ENCODE measurements at places on chromosomes 4 and X.

GRCh38 chr4:25580633-25581467, 74.8 kb upstream of the SLC34A2 start:
- no peak for DNase-seq

DNA sequence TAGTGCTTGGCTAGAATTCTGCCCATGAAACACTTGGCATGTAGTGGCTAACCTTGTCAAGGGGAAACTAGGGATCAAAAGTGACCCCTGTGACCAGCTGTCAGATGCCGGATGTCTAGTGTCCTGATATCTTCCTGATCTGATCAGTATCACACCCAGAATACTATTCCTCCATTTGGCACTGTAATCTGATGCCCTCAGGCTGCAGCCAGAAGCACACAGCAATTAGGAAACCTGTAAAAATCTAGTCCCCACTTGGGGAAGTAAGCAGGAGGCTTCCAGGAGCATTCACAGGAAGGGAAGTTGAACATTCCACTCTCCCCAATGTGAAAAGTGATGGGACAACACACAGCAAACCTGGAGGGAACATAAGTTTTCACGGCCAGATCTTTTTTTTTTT, 125.1 kb downstream of the HS6ST2 start:
- no peak for DNase-seq

DNA sequence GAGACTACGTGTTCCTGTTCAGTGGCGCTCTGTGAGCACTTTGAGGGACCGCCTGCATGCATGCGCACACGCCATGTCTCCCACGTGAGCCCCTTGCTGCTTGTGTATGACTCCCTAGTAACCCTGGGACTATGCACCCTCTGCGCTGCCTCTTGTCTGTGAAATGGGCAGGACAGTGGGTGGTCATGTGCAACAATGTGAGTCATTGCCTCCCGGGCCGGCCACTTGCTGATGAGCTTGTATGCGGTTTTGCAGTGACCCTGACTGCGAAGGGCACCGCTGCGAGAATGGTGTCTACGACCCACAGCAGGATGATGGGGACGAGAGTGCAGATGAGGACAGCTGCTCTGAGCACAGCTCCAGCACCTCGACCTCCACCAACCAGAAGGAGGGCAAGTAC, 61.4 kb downstream of the TNIP2 start:
- no peak for DNase-seq

- DNase-seq: no peak
These were observed 67.2 kb upstream of the RASGEF1B start for GRCh38 chr4:81538716-81539427.

- DNase-seq: no peak
These were observed 58.1 kb downstream of the SLC10A6 start for GRCh38 chr4:86791126-86791525.

GRCh38 chr4:96003951-96004740, 164.3 kb downstream of the PDHA2 start:
- no peak for DNase-seq

DNA sequence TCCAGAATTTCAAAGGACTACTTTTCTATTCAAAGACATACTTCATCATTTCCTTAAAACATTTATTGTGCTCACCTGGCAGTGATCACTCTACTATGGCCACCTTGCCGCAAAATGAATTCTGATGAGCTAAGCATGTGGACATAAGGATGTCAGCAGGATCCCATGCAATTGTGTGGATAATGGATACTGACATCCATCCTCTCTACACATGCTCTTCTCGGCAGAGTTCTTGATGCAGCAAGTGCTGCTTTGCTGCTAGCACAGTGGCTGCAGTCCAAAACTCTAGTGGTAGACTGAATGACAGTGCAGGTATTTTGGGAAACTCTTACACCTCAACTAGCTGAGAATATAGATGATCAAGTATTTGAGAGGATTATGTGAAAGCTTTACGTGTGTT, 168.0 kb downstream of the BANK1 start:
- DNase-seq: no peak

- DNase-seq: no peak
These were observed 235.1 kb downstream of the PPARGC1A start for GRCh38 chr4:23654791-23655190.

- DNase-seq: no peak
These were observed 5.9 kb upstream of the XPNPEP2 start for GRCh38 chrX:129732857-129733256.

- no peak for DNase-seq
These were observed 634 bp downstream of the APOO start for GRCh38 chrX:23907111-23907497.

DNA sequence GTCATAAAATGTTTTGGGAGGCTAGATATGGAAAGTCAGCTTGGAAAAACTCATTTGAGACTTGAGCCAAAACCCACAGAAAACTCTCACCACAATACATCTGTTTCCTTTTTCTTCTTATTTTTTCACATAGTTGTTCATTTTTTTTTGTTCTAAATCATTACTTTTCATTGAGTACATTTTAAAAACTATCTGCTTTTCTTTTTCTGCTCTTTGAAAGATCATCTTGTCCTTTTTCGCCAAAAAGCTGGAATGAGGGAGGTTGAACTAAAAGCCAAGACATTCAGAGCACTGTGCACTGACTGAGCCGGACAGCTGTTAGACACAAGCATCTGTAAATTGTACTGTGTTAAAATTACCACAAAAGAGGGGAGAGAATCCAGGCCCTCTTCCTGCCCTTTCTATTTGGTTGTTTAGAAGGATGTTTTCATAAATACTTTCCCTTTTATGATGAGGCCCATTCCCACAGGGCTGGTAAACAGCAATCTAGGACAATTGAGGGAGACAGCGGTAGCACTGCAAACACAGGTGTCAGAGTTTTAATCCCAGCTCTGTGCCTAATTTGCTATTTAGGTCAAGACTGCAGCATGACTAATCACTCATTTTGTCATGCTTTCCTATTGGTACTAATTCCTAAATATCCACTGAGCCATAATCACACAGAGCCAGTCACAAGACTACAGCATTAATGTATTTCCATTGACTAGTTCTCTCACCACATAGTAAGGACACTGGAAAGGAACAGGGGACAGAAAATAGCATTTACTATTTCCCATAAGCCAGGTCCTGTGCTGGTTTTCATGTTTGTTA, 7.3 kb upstream of the RNF150 start:
- no peak for DNase-seq

GRCh38 chrX:74293343-74293946, 10.5 kb upstream of the ZCCHC13 start:
- no peak for DNase-seq

GRCh38 chrX:47690175-47690574, 31.2 kb upstream of the UXT start:
- no peak for DNase-seq

DNA sequence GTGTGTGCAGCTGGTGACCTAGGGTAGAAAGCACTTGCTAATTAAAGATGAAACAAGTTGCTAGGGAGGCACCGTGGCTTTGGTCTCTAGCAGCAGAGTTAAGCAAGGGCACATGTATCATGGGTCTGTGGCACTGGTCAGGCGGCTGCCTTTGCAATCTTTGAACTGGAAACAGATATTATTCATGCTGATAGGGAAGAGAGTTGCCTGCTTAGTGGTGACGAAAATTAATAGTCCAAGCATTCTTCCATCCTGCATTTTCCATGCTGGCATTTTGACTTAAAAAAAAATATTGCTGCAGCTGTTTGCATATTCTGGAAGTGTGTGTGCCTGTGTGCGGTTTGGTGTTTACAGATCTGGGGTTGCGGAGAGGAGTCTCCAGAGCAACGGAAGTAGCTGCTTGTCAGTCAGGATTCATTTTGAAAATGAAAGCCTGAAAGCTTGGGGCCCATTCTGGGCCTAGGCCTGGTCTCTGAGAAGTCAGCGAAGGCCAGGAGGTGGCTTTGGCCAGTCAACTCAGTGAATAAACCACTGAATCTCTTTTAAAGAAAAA, 2.3 kb upstream of the SOWAHD start:
- peak; percentile 13 for DNase-seq

DNA sequence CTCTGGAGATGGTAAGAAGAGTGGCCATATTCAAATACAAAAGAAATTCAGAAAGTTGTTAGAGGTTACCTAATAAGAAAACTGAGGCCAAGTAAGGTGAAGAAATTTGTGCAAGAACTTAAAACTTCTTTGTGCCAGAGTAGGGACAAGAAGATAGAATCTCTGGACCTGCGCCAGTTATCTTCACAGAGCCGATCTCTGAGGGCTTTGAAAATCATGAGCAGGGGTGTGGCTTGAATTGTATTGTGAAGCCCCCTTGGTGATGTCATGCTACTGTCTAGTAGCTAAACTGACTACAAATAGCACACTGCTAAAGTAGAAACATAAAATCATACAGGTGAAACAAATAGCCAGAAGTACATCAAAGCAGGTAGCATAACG, 184.6 kb downstream of the UGT8 start:
- DNase-seq: no peak

DNA sequence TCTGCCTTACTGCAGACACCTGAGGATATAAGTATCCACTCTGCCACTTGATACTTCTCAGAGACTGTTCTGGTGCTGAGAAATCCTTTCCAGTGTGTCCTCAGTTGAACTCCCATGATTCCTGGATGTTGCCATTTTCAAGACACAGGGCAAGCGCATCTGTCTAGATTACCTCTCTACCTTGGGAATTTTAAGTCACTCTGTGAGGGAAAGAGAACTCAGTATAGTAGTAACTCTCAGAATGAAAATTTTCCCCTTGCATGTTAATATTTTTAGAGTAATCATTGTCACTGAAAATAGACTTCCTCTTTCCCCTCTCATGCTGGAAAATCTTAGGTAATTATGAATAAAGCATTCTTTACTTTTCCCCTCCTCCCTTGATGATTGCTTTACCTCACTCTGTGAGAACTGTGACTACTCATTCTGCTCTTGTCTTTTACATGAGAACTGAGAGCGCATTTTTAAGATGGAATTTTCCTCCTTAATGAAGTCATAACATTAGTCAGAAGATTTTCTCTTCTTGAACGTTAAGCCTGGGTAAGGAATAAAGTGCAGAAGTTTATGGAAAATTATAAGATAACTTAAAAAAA, 45.0 kb downstream of the TET2 start:
- no peak for DNase-seq

DNA sequence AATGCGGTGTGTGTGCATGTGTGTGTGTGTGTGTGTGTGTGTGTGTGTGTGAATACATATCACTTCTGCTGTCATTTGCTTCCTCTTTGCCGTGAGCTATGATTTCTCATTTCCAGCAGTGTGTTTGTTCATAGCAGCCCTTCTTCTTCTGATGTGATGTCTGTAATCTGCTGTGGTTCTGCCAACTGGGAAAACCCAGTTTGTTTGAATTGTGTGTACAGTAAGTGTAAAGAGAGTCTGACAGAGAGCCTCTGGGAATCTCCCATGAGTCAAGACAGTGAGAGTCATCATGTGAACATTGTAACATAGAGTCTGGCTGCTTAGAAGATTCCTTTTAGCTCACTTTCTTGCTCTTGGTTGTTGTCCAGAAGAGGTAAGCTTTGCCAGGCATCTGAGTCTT, 8.4 kb upstream of the NWD2 start:
- no peak for DNase-seq

DNA sequence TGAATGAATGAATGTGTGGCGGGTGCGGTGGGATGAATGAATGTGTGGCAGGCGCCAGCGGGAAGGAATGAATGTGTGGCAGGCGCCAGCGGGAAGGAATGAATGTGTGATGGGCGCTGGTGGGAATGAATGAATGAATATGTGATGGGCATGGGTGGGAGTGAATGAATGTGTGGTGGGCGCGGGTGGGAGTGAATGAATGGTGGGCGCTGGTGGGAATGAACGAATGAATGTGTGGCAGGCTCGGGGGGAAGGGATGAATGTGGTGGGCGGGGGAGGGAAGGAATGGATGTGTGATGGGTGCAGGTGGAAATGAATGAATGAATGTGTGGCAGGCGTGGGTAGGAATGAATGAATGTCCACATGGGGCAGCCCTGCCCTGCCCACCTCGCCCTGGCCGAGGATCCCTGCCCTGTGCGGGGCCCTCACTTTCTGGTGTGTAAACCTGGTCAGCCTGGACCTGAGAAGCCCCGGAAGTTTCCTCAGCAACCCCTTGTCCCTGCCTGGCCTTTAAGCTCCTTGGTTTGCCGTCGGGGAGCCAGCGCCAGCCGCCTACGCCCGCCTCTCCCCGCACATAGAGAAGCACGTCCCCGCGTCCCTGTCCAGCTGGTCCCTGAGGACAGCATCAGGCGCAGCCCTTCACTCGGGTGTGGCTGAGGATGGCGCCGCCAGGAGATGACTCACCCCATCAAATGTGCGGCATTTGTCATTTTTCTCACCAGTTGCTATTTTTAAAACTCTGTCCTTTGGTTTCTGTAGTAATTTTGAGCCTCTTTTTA, 112.8 kb upstream of the LRPAP1 start:
- no peak for DNase-seq

- DNase-seq: no peak
These were observed 446 bp downstream of the EVC2 start for GRCh38 chr4:5707778-5708448.

GRCh38 chrX:103554687-103555424, 30.5 kb upstream of the TCEAL4 start:
- DNase-seq: no peak
